ENCODE measurements at places on chromosomes 11 and 22. TPM values are rescaled to one million over a fixed set of nuclear protein-coding genes. Genes with fewer than 3 reads are reported as not detected.

GRCh38 chr22:37931893-37932389 lies 21.5 kb downstream of the C22orf23 start:
- DNase-seq = no peak

- DNase-seq = no peak
Measured at GRCh38 chr22:45889093-45889538, 87.8 kb downstream of the WNT7B start.

DNA sequence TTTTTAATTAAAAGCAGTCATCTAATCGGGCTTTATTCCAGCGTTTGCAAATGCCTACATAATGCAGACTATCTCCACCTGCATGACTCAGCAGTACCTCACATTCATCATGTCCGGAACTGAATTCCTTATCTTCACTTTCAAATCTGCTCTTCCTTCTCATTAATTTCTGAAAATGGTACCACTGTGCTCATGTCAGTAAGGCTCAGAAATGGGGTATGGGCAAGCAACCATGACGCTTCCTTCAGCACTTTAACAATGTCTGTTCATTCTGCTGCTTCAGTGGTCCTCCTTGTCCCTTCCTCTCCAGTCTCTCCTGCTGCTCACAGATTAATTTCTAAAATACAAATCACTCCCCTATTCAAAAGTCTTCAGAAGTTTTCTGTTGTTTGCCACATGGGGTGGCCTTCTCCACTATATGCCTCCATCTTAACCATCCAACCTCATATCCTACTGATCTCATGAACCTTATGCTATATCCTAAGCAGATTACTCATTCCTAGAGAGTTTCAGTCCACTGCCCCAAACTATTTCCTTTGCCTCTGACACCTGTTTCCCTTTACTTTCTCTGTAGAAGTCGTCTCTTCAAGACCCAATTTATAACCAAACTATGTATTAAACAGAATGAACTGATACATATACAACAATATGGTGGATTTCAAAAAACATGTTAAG lies 7.0 kb downstream of the GTF2H1 start:
- DNase-seq = no peak

DNA sequence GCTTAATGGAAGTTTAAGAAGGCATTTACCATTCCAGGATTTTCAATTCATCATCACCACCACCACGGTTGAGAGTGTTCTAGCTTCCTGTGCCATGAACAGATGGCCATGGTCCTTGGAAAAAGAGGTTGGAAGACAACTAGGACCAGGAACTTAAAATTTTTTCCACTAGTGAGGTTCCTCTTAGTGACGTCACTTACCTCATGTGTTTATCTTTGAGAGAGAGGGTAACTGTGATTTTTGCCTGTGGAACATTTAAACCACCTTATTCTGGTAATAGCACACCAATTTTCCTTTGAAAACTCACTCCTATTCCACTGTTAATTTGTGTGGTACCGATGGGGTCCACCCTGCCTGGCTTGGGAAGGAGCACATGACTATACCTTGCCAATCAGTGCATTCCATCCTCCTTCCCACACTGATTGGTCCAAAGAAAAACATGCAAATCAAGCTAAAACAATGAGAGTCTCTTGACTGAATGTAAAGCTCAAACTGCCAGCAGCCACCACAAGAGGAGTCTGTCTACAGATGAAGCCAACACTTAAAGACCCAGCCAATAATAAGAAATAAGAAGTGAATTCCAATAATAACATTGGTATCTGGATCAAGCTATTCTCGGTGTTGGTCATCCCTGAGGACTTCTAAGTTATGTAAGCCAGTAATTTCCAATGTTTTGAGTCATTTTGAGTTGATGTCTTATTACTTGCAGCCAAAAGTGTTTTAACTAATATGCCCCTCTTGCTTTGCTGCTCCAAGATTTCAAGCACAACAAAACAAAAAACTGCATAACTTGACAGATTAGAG lies 111.8 kb downstream of the MPPED2 start:
- DNase-seq = no peak

Gene EXPH5
- 1.1 TPM for polyA plus RNA-seq

DNA sequence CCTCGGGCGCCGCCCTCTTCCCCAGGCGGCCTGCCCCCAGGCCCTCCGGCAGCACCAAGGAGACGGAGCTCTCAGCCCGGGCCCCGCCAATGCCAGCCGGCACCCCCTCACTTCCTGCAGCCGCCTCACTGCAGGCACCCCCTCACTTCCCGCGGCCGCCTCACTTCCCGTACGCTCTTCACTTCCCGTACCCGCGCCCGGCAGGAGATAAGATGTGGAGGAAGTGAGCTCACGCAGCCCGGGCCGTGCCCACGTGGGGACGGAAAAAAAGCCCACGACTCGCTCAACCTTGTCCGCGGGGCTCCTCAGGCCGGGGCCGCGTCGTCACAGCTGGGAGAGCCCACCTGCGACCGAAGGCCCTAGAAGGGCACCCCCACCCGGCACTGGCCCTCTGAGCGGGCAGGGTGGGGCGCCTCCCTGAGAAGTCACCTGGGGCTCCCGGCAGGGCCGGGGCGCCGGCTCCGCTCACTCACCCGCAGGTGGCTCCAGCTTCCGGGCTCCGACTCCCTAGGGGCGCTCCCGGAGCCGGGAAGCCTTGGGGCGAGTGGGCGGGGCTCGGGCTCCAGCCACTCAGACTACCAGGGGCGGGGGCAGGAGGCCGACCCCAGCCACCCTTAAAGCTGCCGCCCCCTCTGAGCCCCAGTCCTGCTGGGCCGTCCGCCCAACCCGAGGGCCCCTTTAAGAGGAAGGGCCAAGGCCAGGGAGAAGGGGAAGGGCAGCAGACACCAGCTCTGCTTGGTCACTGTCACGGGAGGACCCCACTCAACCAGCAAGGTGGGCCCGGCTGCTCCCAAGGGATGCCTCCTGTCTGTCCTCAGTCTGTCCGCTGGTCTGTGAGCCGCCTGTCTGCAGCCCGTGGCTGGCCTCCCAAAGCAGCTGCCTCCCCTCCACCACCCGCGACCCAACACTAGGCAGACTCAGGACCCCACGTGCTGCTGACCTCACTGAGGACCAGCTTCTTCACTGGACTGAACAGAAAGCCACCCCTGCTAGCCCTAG lies 31.4 kb downstream of the PISD start:
- peak; percentile 80 for DNase-seq

Gene PIWIL4
- 3.7 TPM for polyA plus RNA-seq

DNA sequence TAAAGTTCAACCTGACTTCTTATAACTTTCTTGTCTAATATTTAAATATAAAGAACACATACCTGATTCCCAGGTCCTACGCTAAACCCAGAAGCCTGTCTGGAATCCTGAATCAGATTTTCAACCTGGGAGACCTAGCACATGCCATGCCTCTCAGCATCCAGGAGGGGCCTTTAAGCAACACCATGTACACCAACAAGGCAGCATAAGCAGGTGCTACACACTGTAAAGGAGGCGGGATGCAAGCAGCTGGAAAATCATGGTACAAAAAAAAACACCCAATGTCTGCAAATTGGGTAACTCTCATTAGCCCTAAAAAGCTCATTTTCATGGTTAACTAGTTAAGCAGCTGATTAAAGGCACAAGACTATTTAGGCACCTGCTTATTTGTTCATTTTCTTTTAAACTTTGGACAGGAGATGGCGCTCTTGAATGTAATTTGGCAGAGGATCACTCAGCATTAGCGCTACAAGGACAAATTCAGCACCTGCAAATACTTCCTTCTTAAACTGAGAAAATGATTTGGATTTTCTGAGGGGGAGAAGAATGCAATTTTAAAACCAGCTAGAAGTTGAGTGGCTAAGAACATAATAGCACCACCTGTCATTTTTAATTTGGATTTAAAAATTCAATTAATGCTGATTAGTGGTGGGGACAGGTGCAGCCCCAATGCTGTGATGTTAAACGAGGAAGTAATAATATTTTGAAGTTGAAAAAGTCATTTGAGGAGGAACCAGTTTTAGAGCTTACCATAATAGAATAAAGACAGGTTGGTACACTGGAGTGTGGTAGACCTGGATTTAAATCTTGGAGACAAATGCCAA lies 104.0 kb downstream of the FAR1 start:
- peak; percentile 82 for DNase-seq
